Mesenteric fat pad (tissue), 1 donor: ENCODE measurements at places on chromosomes 3 and 15. TPM values are rescaled to one million over a fixed set of nuclear protein-coding genes. Genes with fewer than 3 reads are reported as not detected.

DNA sequence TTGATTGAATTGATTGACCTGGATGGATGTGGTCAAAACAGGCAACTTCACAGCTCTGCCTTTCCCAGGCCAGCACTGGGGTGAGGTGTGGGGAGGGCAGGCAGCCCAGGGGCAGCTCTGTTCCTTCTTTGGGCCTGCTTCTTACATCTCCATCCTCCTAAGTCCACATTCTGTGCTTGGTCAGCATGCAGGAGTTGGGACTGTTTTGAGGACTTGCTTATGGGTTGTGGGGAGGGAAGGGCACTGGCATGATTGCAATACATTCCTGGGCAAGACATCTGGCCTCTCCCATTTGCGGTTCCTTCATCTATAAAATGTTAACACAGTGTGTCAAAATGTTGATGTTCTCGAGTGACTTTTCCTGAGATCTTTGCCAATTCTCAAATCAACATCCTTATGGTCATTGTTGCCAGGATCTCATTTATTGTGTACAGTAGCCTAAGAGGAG lies 84.1 kb downstream of the ST6GAL1 start:
- no peak for DNase-seq

DNA sequence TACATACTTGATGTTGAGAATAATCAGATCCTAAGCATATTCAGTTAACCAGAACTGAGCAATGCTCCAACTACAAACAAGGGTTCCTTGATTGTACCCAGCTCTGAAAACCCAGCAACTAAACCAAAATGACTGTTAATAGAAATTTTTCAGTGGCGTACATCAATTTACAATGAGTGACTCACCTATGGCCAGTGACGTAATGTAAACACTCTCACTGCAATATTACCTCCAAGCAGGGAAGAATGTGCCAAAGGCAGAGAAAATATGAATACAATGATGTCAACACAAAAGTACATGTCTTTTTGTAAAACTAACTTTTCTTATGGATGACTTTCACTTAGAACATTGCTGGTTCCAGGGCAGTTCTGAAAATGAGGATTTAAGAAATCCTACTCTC lies 611.3 kb downstream of the EDEM1 start:
- DNase-seq = no peak

DNA sequence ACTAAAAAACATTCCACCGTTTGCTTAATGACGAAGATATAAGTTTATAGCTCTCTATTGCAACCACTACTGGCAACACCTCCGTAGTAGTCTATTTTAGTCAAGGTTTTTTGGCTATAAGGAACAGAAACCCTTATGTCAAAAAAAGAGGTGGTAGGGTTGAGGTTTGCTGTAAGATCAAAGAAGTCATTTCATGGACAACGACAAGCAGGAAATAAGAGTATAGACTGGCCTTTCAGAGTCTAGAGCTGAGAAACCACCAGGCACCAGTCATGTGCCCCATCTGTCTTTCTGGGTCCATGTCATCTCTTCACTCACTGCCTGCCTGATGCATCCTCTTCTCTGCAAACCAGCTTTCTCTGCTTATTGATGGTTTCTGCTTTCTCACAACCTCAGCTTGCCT lies 42.7 kb downstream of the THBS1 start:
- DNase-seq = no peak

- no peak for DNase-seq
These were observed 9.7 kb upstream of the DAG1 start for GRCh38 chr3:49460188-49460890.

DNA sequence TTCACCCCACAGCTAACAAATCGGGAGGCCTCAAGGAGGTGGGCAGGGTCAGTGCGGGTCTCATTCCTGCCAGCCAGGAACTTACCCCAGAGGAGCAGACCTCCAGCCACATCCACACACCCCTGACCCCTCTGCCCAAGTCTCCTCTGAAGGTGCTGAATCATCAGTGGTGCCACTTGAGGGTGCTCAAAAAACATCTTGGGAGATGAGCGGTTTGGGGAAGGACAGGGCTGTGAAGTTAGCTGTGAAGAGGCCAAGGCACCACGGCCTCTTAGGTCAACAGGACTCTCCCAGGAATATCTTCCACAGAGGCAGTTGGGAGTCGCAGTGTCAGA lies 1.2 kb downstream of the DAPK2 start:
- DNase-seq = no peak

Gene MYO5A
- 67.8 TPM for total RNA-seq

DNA sequence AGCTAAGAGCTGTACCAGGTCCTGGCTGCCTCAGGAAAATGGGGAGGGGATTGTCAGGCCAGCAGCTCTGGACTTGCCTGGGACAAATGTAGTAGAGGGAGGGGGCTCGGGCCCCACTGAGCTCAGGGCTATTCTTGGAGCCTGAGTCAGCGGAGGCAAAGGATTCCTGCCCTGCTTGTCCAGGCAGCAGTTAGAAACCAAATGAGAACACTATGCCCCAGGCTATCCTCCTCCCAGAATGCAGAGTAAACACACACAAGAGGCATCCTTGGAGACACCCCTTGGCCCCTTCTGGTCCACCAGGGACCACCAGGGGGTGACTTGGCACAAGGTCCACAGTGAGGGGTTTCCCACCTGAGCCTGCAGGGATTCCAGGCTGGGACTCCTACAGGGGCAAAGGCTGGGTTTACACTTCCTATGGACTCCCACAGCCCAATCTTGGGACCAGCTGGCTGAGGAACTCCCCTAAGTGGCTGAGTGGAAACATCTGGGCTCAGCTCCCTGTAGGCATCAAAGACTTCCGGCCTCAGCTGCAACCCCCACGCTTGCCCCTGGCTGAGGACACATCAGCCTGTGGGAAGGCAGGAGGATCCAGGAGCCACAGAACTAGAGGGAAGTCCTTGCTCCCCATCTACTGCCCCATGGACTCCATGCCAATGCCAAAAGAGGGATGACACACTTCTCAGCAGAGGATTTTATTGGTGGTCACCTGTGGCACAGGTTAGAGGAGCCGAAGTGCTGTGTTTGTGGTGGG lies 3.4 kb upstream of the COL7A1 start:
- no peak for DNase-seq

DNA sequence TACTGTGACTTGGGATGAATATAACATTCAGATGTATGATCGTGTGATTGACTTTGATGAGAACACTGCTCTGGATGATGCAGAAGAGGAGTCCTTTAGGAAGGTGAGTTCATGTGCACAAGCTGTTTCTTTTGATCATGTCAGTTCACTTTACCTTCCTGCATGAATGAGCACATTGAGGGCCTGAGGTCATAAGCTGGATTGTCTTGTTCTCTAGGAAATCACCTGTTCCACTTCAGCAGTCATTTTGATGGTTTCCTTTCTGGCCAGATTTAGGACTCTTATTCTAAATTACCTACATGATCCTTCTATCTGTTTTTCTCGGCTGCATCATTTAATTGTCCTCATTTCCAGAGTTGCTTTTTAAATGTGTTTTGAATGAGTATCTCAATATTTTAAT lies 4.1 kb downstream of the RCN2 start:
- DNase-seq = no peak

DNA sequence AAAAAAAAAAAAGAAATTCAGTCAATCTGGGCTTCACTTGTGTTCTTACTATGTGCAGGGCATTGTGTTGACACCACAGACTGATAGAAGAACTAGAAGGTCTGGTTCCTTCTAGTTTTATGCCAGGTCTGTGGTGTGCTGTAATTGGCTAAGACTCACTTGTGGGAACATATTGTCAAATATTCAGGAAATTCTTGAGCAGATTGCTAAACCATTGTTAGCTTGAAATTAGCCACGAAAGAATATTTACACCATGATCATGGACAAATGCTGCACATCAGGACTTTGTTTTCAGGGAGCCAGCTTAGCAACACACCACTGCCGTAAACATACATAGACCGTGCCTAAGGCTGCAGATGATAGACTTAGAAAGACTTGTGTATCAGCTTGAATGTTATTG lies 74.6 kb downstream of the GTPBP8 start:
- DNase-seq = no peak

- DNase-seq = no peak
These were observed 63.8 kb downstream of the TRIM71 start for GRCh38 chr3:32881624-32882023.

Gene FGF7
- total RNA-seq = 175 TPM

Gene CCDC66
- 23.2 TPM for total RNA-seq

Gene CX3CR1
- 0.42 TPM for total RNA-seq
